ENCODE measurements at places on chromosomes 16 and 17.

DNA sequence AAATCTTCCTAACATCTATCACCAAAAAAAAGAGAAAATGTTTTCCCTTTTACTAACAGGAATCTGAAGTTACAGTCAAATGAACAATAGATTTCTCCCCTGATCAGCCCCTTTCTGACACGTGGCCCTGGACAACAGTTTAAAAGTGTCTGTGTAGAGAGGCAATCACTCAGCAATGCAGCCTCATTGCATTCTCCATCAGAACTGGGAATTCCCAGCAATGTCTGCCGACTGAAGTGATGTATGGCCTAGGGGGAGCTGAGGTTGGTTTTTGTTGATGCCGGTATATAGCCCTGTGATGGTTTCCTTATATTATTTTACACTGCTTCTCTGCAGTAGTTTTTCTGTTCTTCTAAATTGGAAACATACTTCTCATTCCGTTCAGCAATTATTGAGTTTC, 904.3 kb upstream of the CDH8 start:
- no peak for DNase-seq

- DNase-seq = no peak
These were observed 119.1 kb upstream of the GPR139 start for GRCh38 chr16:20192801-20193200.

GRCh38 chr16:89855301-89855945, 18.0 kb upstream of the TCF25 start:
- DNase-seq = no peak

DNA sequence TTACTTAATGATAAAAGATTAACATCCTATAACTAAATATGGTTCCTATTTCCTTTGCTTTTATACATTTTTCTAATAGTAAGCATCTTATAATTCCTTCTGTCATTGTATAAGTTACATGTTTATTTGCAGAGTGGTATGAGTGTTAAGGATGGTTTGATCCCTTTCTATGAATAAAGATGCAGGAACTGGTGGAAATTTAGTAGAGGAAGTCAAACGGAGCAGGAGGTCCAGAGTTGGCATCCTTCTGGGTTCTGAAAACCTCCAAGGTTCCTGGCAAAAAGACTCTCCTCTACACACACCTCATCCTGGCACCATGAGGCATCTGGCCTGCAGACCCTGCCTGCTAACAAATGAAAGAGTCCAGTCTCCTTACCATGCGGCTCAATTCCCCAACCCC, 296.8 kb downstream of the SOX9 start:
- no peak for DNase-seq

DNA sequence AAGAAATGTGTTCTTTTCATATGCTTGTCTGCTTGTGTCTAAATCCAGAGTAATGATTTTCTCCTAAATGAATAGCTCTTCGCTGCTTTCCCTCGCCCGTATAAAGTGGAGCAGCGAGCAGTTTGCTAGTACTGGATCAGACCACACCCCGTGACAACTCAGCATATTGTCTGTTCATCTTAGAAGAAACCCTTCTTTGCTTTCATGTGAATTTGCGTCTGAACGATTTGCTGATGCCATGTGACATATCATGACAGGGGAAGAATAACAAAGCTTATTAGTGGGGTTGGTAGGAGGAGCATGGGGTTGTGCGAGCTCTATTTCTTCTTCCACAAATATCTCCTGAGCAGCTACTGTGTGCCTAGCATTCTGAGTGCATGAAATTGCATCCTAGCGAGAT, 44.1 kb upstream of the CACNG4 start:
- no peak for DNase-seq

- DNase-seq = peak; percentile 47
These were observed 36.4 kb downstream of the TXNDC11 start for GRCh38 chr16:11706180-11706742.

DNA sequence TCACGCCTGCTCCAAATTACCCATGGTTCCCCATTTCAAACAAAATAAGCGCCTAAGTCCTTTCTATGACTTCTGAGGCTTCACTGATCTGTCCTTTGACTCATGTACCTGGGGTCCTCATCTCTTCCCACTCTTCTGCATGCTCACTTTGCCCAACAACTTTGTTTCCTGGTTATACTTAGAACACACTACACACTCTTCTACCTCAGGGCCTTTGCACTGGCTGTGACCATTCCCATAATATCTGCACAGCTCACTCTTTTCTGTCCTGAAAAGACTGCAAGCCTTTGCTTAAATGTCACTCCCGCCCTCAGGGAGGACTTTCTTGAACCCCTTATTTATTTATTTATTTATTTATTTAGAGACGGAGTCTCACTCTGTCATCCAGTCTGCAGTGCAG, 14.1 kb downstream of the CDH1 start:
- no peak for DNase-seq

DNA sequence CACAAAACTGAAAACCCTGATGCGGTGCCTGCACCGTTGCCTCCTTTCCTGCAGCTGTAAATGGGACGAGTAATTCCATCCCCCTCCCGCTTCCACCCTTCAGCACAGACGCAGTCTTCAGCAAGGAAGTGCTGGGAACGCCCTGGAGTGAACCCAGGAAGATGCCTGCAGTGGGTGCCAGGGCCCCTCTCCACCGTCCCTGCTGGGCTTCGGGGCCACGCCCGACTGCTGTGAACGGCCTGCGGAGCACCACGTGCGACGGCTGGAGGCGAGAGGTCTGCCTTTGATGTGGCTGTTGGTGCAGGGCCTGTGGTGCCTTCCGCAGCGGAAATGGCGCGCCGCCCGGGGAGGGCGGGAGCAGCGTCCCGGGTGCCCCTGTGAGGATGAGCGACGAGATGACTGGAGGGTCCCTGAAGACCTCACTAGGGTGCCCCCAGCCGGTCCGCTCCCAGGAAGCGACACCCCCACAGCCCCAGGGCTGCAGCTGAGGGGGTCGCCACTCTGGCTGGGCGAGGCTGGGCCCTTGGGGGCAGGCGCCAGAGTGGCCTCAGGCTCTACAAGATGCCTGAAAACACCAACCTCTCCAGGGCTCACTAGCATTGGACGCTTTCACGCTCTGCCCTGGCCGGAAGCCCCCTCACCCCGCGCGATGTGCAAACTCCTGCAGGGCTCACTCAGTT, 749 bp upstream of the MC1R start:
- DNase-seq = no peak

DNA sequence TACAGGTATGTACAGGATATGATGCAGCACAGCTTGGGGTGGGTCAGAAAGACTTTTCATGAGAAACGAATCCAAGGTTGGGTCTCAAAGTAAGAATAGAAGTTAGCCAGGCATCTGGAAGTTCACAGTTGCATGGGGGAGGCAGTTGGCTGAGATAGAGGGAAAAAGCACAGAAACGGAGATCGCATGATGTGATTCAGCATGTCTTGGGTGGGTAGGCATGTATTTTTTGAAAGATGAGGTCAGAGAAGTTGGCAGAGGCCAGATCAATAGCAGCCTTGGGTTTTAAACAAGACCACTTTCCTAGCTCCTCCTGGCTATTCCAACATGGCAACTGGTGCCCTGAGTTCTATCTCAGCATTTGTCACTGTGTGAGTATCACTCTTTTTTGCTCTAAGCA, 67.2 kb downstream of the PCTP start:
- DNase-seq = no peak

DNA sequence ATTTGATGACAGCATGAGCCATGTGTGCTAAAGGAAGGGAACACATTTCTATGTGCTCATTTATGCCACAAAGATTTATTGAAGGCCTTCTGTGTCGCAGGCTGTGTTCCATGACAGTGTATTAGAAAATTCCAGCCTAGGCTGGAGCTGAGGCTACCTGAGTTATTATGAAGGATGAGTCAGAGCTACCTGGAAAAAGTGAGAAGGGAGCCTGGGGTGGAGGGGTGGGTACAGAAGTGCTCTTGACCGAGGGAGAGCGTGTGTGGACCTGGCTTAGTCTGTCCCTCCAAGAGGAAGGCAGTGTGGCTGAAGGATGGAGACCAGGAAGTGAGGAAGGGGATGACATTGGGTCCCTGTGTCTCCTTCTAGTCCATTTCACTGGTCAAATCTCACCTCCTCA, 98.3 kb downstream of the N4BP1 start:
- no peak for DNase-seq

GRCh38 chr17:73068322-73069153, 23.9 kb downstream of the SLC39A11 start:
- no peak for DNase-seq

GRCh38 chr17:50205111-50205962, 3.9 kb upstream of the COL1A1 start:
- no peak for DNase-seq

- DNase-seq = no peak
These were observed 290.4 kb downstream of the ABCC12 start for GRCh38 chr16:47865337-47865855.

DNA sequence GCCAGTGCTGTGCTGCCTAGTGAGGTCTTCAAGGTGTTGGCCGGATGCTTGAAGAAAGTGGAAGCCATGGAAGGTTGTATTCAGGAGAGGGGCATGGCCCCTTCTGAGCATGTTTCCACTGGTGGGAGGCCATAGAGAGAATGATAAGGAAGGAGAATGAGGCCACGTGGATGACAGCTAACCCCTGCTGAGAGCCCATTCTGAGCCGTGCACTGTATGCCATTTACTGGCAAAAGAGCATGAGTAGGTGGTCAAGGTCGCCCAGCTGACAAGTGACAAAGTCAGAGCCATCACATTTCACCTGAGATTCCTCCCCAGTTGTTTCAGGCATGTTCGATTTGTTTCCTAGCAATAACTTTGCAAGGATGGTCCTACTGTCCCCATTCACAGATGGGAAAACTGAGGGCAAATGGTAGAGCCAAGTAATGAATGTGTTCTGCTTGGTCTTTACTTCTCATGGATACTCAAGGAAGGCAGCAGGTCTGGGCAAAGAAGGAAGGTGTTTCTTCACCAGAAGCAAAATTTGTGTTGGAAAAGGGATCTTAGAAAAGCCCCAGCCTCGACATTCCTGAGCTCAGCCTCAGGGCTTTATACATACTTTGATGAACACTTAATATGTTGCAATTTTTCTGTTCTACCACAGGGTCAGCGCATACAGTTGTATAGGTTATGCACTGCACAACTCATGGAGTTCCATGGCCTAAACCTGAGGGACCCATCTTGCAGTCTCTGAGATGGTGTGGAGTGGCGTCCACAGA, 10.5 kb upstream of the NKD1 start:
- DNase-seq = no peak

DNA sequence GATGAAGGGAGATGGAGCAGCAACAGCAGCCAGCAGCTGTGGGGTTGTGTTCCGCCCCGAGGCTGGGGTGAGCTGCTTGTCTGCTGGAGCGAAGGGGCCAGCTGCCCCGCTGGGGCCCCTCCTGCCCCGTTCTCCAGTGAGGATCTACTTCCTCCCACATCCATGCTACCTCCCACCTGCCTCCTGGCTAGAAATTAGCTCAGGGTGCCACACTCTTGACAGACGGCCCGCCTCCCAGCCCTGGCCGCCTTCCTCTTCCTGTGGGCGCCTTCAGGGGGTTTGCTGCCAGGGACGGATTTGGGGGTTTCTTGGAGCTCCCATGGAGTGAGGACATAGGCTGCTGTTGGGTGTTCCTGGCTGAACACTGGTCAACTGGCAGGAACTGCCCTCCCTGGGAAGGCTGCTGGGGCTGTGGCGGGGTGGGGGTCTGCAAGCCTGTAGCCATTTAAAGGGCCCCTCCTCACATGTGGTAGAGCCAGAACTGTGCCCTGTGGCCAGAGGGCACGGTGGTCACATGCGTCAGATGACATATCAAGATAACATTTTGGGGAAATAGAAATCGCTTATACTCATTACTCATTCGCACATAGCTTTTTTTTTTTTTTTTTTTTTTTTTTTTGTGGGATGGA, 13.1 kb downstream of the TBC1D24 start:
- no peak for DNase-seq

DNA sequence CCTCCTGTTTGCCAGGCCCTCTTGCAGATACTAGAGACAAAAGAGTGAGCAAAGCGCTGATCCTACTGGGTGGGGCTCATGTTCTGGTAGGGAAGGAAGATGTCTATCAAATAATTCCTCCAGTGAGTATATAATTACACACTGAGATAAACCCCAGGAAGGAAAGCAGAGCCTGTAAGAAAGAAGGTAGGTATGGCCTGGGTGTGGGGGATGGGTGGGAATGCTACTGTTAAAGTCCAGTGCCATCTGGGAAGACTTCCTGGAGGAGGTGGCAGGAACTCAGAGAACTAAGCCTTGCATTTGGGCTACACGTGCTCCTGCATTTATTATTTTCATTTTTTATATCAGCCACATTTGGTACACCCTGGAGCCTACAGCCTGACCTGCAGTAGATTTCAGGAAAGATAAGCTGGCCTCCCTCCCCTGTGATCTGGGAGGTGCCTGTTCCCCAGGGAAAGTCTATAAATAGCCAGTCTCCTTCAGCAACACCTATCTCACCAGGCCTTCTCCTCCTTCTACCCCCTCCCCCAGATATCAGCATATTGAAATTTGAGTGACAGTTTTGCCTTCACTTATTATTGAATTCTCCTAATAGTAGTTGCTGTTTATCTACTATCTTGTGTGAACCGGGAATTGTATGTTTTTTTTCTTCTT, 11.5 kb downstream of the ATP2C2 start:
- no peak for DNase-seq

DNA sequence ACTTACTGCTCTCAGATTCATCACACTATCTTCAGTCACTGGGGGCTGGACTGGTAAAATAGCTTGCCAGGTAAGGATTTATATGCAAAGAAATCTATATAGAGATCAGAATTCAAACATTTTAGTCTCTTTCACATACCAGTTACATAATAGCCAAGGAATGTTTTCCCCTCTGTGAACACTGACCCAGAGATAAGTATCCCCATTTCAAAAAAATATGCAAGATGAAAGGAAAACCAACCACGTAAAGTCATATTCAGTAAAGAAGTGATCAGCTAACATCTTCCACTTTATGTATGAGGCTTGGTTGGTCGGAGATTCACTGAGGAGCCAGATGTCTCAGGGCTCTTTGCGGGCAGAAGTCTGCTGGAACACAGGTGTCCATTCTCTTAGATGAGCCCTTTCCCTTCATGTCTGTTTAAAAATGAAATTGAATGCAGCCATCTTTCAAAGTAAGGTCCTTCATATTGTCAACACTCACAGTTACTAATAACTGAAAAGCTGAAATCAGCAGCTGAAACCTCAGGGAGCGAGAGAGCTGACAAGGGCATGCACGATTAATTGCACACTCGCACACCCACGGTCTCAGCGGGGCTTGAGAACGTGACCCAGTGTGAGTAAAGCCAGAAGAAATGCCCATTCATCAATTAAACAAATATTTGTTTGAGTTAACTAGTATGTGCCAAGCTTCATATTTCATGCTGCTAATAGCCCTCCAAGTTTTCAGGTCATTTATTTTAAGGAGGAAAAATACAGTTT, 161.2 kb downstream of the MRTFB start:
- no peak for DNase-seq

DNA sequence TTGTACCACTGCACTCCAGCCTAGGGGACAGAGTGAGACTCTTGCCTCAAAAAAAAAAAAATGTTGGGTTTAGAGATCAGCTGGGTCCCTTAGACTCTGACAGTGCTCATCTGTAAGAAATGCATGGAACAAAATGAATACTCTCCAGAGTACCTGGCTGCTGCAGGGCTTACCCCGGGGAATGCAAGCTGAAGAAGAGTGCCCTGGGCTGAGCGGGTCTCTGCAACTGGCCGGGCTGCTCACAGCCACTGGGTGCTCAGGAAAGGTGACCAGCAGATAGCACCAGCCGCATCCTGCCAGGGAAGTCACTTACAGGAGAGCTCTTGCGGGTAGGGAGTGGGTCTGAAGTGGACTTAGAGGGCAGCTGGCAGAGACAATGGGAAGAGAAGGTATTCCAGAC, 82.1 kb downstream of the GAS7 start:
- no peak for DNase-seq

GRCh38 chr17:54983260-54983659, 14.7 kb downstream of the STXBP4 start:
- no peak for DNase-seq
